ENCODE measurements at places on chromosomes 5 and 9.

- DNase-seq = no peak
Measured at GRCh38 chr5:128494516-128494915, 43.5 kb downstream of the FBN2 start.

- DNase-seq = peak; percentile 58
Measured at GRCh38 chr5:149959406-149960236, 937 bp upstream of the SLC26A2 start.

DNA sequence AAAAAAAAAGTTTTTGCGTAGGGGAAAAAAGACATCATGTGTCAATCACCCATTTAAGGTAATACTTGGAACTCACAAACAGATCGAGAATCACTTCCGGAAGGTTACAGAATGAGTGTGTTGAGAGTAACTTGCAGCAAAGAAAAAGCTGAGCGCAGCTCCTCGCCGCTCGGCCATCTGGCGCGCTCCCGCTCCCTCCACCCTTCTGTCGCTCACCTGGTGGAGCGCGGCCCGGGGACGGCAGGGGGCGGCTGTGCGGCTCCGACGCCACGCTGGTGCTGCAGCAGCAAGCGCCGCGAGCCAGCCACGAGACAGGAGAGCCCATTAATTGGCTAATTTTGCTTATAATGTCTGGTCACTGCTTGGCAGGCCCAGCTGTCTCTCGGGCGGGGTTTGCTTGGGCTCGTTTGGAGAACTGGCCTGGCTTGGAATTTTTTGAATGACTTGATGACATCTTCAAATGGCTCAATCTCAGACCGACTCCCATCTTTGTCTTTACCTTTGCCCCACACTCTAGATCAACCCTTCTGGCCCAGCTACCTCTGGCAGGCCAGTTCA is 601.8 kb downstream of the CCDC171 start:
- peak; percentile 22 for DNase-seq

GRCh38 chr5:156188016-156188415 is 138.9 kb upstream of the SGCD start:
- no peak for DNase-seq

DNA sequence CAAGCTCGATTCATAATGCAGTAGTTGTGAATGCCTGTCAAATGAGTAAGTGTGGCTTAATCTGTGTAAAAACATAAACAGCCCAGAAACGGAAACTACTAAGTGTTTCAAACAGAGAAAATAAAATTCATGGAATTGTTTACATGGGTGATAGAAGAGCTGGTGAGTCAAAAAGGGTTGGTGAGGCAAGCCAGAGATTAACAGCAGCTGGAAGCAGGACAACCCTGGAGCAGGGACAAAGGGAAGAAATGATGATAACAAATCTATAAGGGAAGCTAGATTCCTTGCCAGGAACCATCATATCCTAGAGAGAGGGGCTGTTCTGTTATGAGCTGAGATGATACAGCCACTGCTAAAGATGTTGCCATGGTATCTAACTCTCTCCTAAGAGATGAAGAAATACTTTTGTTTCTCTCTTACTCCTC is 18.0 kb upstream of the PRR16 start:
- DNase-seq = no peak

- DNase-seq = no peak
Measured at GRCh38 chr5:2068531-2068930, 185.8 kb upstream of the IRX4 start.

GRCh38 chr9:130779153-130779855 is 55.8 kb upstream of the ABL1 start:
- DNase-seq = no peak

GRCh38 chr9:21935631-21936030 is 58.6 kb downstream of the CDKN2A start:
- DNase-seq = no peak

All from HT-29 (cell line).